ENCODE measurements at places on chromosomes 7 and 10.
A peak's percentile ranks its signal among the peaks of the same experiment; 100 is the strongest.

- DNase-seq = no peak
Observed at GRCh38 chr10:17831896-17832295, 22.7 kb downstream of the MRC1 start.

GRCh38 chr10:43376828-43377423, 5.5 kb downstream of the FXYD4 start:
- DNase-seq = no peak

DNA sequence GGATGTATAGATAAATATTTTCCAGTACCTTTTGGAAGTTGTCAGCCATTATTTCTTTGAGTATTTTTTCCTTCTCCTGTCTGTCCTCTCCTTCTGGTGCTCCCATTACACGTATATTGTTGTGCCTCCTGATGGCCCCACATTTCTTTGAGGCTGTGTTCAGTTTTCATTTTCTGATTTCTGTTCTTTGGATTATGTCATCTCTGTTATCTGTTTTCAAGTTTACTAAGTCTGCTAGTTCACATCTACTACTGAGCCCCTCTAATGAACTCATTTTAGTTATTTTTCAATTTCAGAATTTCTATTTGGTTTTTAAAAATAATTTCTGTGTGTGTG, 16.3 kb downstream of the RBM33 start:
- no peak for DNase-seq

- no peak for DNase-seq
Observed at GRCh38 chr10:23055424-23056185, 39.8 kb upstream of the MSRB2 start.

GRCh38 chr7:18965657-18966056, 151.8 kb downstream of the TWIST1 start:
- no peak for DNase-seq

DNA sequence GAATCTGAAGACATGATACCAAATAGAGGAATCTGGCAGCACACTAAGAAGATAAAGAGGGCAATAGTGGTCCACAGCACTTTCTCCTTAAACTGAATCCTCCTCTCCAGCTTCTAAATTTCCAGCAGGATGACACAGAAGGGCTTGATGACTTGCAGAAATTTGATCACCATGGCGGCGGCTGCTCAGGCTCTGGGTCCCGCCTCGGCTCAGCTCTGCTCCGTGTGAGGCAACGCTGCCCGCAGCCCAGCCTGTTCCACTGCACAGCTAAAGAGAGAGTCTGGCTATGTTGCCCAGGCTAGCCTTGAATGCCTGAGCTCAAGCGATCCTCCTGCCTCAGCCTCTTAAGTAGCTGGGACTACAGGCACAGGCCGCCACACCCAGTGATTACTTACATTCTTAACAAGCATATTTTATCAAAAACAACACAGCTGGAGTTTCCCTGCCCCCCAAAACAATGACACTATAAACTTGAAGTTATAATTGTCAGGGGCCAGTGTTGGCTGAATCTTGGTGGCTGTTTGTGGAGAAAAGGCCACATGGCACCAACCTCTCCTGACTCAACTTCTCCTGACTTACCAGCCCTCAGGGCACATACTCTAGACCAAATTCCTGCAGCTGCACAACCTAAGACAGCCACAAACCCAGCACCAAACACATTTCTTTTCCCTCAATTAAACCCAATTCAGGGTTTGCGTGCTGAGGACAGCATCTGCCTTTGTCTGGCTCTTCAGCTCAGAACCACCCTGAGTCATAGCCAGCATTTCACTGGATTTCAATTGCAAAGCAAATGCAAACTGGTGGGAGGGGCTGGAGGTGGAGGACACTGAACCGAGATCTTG, 11.6 kb upstream of the TNPO3 start:
- DNase-seq = peak; percentile 65

- no peak for DNase-seq
Observed at GRCh38 chr7:95592570-95592969, 3.7 kb downstream of the PDK4 start.

DNA sequence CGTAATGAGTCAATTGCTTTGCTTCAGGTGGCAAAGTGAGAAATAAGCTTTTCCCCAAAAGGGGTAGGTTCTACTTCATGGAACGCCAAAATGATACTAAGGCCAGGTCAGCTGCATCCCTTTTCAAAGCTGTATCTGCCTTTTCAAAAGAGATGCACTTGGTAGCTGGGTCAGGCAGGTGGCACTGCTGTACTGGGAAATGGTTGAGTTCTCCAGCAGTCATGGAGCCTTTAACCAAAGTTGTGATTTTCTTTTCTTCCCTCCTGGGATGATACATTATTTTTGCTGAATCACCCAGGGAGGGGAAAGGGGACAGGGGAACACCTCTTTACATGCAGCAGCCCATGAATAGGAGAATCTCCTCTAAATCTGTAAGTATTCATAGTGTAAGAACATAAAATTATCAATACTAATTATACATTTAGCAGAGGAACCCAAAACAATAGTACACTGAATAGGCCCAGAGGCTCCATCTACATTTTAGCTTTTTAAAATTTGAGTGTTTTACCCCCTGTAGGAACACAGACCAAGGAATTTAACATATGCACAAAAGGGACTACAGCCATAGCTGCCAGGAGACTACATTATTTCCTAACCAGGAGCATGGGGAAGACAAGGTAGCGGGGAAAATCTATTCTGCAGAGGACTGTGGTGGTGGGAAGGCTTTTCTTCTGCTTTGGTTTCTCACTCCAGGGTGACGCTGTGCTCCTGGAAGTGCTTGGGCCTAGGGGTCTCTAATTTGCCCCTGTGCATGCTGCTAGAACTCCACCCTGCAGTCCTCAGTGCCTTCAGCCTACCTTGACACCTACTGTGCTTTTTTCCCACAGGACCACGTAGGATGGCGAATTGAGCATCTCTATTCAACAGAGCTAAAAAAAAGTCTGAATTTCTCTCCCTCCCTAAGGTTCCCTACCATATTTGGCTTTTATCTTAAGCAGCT, 6.4 kb upstream of the GPR22 start:
- peak; percentile 55 for DNase-seq

GRCh38 chr7:15011289-15011688, 108.7 kb upstream of the DGKB start:
- no peak for DNase-seq

GRCh38 chr7:37952240-37952639, 31.8 kb downstream of the EPDR1 start:
- DNase-seq = no peak

DNA sequence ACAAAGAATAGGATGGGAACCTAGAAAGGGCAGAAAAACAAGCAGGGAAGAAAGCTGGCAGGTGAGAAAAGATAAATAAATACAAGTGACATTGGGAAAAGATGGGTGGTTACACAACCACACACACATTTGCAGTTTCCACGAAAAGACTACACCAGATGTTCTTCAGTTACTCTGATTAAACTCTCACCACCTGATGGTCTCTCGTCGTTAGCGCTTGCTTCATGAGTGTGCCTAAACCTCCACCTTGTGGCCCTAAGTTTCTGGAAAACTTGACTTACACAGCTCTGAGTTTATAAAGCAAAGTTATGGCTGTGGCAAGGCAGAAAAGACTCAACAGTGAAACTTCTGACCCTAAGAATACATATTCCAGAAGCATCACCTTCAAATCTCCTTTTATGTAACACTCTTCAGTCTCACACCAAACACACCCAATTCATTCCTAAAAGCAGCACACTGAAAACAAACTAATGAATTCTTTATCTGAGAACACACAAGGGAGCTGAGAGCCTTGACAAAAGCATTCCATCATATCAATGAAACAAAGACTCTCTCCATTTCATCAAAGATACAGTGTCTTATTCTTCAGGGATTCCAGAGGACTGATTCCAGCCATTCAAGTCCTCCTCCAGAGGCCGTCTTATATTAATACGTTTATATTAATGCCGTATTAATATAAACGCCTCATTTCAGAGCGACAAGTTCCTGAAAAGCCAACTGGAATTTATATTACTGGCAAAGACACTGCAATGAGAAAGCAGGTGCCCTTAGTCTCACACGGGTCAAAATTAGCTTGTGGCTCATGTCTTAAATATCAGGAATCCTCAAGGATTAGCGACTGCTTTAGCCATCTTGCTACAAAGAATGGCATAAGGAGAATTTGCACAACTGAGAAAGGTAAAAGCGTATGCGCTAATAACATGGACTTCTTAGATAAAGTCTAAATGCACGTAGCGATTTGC, 77.6 kb downstream of the RNF216 start:
- no peak for DNase-seq
